ENCODE measurements at places on chromosomes 3 and 15.

- DNase-seq: no peak
Measured at GRCh38 chr3:8882642-8883041, 80.6 kb downstream of the RAD18 start.

- DNase-seq: no peak
Measured at GRCh38 chr3:194367992-194368841, 1.3 kb downstream of the LRRC15 start.

- DNase-seq: no peak
Measured at GRCh38 chr3:163185721-163186350, 1689.2 kb downstream of the OTOL1 start.

GRCh38 chr15:39454189-39454986 lies 126.5 kb upstream of the THBS1 start:
- DNase-seq: peak; percentile 27
